ENCODE measurements at places on chromosomes 16 and 17.

GRCh38 chr16:81532491-81533174 lies 88.0 kb downstream of the CMIP start:
- no peak for DNase-seq

- DNase-seq = no peak
Observed at GRCh38 chr17:72658675-72659074, 433.8 kb downstream of the SLC39A11 start.

- no peak for DNase-seq
Observed at GRCh38 chr17:76304226-76305134, 3.6 kb downstream of the QRICH2 start.

- DNase-seq = no peak
Observed at GRCh38 chr16:726438-727290, at the start of the genes CCDC78 and HAGHL. Gene CCDC78, minus strand, starts transcription at chr16:726443. Its CDS starts 76 bp downstream, at chr16:726367. Gene HAGHL, plus strand, starts transcription at chr16:727106. Its CDS starts 404 bp downstream, at chr16:727510.

GRCh38 chr17:17043461-17044271 lies 1.4 kb downstream of the MPRIP start:
- DNase-seq = no peak

DNA sequence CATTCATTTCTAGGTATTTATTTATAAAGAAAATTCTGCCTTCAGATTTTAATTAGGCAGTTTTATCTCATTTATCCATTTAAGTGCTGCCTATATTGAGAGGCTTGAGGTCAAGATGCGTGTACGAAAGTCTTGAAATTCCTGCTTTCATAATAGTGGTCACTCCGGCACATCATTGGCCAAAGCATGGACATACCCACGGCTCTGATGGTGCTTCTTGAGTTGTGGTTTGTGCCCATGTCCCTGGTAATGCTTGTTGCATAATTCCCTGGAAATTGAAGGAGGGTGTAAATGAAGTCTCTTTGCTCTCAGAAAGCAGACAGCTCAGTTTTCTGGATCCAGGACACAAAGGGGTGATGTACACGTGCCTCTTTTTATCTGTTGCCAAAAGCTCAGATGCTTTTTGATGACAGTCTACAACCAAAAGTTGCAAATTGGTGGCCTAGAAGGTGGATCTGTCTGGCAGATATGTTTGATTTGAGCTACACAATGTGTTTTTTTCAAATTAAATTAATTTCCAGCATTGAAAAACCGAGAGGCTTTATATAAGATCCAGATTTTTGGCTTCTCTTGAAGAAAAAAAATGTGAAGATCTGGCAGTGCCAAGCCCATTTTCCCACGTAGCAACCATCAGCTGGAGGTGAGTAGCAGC lies 94.4 kb downstream of the SHISA9 start:
- DNase-seq = no peak

DNA sequence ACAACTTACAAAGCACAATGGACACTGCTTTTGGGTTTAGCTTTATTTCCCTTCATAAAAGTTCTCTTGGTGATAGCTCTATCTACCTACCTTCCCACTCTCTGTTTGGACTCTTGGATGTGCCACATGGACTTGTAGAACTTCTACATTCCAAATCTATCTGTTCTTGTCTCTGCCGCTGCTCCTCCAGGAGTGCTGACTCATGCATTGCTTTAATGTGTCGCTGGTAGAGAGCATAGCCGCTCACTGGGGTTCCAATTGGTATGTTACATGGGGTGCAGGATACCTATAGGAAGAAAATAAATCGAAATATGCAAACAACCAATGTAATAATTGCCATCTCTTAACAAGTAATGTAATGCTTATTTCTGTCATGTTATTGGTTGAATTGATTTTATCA lies 92.1 kb downstream of the TTC19 start:
- DNase-seq = no peak

DNA sequence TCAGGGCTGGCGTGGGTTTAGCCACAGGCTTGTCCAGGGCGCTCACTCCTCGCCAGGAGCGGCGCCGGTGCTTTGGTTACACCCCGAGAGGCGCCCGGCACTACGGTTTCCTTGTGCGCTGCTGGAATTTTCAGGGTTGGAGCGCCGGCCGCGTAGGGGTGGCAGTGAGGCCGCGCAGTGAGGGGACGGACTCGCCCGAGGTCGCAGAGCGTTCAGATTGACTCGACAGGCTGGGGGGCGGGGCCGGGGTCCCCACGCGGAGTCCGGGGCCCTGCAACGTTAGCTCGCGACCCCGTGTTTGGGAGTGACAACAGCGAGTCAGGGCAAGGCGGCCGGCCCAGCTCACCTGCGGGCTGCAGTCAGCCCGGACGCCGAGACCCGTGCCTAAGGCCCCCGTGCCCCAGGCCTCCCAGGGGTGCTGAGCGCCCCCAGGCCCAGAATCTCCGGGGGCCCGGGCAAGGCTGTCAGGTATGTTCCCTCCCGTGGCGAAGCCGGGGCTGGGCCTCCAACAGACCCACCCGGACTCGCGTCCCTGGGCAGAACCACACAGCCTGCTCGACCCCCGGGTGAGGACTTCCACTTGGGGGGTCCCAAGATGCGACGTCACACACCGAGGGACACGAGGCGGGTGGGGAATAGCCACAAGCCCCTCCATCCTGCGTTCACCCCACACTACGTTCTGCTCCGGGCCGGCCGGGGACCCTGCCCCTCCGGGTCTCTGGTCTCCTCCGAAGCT lies 1.3 kb upstream of the ACTG1 start:
- DNase-seq = no peak

- no peak for DNase-seq
Observed at GRCh38 chr16:19613834-19614233, 58.3 kb downstream of the VPS35L start.

- DNase-seq = no peak
Observed at GRCh38 chr16:22665803-22666202, 148.2 kb upstream of the HS3ST2 start.

- DNase-seq = no peak
Observed at GRCh38 chr17:29607557-29608195, 14.7 kb downstream of the ANKRD13B start.

- peak; percentile 43 for DNase-seq
Observed at GRCh38 chr16:66961065-66961744, at the start of gene CES3. Gene CES3, plus strand, starts transcription at chr16:66961266. Its CDS starts 42 bp downstream, at chr16:66961308.

DNA sequence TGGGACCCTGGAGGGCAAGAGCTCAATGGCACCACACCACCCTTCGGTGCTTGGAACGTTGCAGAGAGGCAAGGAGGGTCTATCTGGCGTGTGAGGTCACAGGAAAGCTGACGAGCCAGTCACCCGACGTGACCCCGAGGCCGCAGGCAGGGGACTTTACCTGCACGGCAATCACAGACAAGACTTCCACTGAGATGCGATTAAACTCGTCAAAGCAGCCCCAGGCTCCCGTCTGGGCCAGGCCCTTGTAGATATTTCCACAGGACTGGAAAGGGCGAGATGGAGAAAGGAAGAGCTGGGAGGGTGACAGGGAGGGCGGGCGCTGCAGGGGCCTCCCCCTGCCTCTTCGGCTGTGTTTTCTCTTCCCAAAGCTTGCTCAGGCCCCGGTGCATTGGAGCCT lies 78.3 kb downstream of the DNAH17 start:
- no peak for DNase-seq

DNA sequence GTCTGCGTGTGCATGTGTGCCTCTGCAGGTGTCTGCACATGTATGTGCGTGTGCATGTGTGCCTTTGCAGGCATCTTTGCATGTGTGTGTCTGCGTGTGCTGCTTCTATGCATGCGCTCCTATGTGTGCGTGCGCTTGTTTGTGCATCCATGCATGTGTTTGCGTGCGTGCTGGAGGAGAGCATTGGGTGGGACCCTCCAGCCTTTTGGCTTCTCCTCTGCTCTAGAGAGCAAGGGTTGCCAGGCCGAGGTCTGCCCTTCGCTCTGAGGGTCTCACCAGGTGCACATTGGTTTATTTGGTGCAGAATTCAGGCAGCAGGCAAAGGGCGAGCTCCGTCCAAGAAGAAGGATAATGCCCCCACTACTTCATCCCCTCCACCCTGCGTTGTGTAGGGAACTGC lies 1.1 kb upstream of the RAB40B start:
- no peak for DNase-seq

- peak; percentile 50 for DNase-seq
Observed at GRCh38 chr16:22192261-22193062, 13.6 kb upstream of the EEF2K start.

DNA sequence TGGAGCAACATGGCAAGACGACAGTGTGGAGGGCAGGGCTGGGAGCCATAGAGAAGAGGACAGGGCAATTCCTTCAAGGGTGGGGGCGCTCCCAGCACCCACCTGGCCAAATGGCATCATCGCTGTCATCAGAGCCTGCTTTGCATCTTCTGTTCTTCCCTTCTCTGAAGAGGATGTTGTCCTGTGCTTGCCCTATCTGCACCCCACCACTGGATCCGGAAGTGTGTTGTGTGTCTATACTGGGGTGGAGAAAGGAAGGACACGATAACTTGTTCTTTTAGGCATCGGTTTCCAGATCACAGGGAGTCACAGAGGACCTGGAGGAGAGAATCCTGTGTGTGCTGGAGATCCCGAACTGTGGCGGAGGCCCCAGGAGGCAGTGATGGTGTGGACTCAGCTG lies 25.7 kb upstream of the ANKRD40CL start:
- DNase-seq = no peak

DNA sequence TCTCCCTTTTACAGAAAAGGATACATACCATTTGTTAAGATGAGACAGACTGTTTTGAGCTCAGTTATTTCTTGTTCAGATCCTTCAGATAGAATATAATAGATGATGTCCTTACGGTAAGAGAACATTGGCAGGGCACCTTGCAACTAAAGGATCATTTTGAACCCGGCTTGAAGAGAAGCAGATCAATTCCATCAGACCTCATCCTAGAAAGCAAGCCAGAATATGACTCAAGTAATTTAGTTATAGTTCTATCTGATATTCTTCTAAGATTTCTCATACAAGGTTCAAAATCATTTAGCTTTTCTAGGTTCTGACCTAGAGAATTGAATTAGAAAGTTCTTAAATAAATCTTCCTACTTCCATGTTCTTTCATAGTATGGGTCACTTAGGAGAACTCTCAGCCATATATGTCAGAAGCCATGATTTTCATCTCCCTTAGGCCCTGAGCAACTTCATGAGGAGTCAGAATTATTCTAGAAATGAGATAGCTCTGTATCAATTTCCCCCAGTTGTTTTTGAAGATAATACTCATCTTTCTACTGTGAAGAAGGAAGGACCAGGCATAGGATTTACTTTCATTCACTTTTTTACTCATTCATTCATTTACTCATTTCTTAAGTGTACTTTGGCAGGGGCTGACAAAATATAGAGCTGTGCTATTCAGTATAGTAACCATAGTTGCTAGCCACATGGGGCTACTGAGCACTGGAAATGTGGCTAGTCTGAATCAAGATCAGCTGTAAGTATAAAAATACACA lies 2.5 kb upstream of the CMTM1 start:
- DNase-seq = no peak

GRCh38 chr17:61464130-61464842 lies 12.1 kb downstream of the TBX4 start:
- DNase-seq = no peak

- no peak for DNase-seq
Observed at GRCh38 chr16:79439901-79440300, 160.6 kb downstream of the MAF start.

DNA sequence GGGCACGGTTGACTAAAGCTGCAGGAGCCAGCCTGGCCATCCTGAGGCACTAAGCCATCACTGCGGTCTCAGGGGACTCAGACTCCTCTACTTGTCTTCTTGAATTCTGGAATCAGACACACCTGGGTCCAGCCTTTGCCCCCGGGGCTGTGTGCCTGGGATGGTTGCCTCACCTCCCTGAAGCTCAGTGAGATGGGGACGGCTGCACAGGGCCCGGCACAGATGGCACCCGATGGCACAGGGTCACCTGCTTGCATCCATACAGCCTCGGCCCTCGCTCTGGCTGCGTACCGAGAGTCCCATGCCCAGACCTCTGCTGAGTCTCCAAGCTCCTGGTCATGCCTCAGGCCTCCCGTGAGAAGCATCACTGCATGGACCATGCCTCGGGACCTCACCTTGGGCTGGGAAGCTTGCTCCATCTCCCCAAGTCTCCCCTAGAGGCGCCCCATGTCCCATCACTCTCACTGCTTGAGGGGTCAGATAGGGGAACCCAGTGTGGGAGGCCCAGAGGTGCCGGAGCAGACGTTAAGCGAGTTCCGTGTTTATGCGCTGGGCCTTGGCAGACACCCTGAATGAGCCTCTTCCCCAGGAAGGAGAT lies 316.3 kb downstream of the SEC14L1 start:
- no peak for DNase-seq

DNA sequence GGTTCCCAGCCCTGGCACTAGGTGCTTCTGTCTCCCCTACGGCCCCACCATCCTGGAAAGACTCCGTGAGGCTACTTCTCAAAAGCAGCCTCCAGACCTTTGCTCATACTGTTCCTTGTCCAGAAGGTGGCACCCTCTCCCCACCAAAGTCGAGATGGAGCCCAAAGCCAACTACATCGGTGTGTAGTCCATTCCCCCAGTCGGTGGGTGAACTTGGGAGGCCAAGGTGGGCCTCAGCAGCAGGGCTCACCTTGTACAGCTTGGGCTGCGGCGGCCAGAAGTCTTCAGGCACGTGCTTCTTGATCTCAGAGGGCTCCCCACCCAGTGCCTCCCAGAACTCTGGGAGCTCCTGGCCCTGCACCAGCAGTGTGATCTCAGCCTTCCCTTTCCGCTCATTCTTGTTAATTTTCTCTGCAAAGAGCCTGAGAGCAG lies 10.2 kb downstream of the FLII start:
- DNase-seq = peak; percentile 32

DNA sequence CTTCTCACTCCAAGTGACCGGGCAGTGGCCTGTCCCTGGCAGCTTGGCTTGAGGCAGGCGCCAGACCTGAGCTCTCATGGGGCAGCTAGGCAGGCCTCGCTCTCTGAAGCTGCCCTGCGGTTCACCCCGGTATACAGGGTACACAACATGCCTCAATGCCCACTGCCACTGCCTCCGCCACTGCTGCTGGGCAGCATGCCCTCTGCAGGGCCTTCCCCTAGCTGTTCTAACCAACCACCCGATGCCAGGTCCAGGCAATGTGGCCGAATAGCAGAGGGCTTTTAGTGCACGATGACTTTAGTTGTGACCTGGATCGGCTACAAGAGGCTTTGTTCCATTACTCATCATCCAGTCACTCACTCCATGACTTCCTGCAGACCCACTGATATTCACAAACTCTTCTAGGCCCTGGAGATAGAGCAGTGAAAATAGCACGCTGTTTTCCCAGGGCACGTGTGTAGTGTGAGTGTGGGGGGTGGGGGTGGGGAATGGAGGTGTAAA lies 19.7 kb downstream of the CDC42EP4 start:
- no peak for DNase-seq

All from NCI-H510A (cell line).